ENCODE measurements at places on chromosomes 2 and 18. TPM values are rescaled to one million over a fixed set of nuclear protein-coding genes. Genes with fewer than 3 reads are reported as not detected.

GRCh38 chr18:53629337-53629736 is 595.1 kb downstream of the MBD2 start:
- no peak for DNase-seq

DNA sequence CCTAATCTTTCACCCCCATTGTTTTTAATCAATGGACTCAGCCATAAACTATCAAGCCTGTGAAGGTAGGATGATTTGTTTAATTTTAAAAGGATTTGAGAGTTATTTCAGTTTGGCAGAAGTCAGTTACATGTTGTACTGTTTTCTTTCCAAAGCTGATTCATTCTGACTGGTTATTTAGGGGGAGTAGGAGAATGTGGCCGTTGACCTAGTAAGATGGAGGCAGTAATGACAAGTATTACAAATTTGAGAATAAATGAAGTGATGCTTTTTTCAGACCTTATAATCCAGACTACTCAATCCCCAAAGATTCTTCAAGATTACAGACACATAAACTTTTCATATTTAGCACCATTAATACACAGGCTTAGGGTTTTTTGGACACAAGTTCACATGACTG is 4.3 kb downstream of the EPHA4 start:
- no peak for DNase-seq

- no peak for DNase-seq
These were observed 17.1 kb upstream of the TTC21B start for GRCh38 chr2:165970663-165971062.

ESPNL gene
- 0.11 TPM for total RNA-seq

MYO7B gene
- total RNA-seq, result 1.2 TPM

- DNase-seq, result no peak
These were observed 24.9 kb downstream of the HADHB start for GRCh38 chr2:26269571-26270158.

DNA sequence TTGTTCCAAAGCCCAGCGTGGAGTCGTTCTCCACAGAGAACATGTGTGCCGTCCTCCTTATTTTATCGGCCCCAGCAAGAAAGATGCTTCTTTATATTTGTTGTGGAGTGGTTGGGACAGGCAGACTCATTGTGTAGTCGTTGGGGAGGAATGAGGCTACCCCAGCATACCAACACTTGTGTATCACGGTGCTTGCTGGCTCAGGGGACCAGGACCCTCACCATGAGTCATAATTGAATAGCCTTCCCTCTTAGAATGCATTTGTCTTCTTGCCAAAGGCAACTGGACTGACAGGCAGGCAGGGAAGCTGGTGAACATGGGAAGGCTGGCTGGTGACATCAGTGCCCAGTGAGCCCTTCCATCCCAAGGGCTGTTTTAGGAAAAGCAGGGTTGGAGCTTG is 4.7 kb downstream of the CAPN10 start:
- DNase-seq, result no peak

DNA sequence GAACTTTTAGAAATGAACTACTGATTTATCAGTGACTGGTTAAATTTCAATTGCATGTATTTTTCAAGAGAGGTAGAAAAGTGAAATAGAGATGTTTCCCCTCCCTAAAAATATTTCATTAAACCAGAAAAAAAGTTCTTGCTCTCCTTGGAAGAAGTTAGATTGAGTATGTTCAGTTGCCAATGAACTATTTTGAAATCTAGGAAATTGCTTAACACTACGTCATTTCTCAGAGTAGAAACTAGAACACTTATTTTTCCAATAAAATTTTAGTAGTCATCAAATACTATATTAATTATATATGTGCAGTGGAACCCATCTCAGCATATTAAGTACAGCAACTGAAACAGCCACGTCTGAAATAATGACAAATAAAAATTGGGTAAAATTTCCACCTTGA is 51.8 kb upstream of the STAT1 start:
- DNase-seq, result no peak

DNA sequence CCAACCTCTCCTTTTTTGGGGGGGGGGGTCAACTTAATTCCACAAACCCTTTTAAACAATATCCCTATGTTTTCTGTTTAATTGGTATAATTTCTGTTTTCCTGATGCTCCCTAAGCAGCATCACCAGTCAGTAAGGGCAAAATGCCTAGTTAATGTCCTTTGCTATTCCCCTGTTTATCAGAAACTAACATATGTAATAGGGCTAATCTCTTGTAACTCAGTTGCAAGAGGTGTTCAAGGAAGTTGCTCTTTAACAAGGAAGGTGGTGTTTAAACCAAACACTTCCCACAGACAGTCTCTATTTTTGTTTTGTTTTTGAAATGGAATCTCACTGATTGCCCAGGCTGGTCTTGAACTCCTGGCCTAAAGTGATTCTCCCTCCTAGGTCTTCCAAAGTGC is 6.5 kb upstream of the COQ10B start:
- no peak for DNase-seq

Measured in activated CD8-positive, alpha-beta T cell treated with anti-CD3 and anti-CD28 coated beads for 36 hours (primary cell).